AML-193 (cell line): ENCODE measurements at places on chromosomes 6 and 20.
A peak's percentile ranks its signal among the peaks of the same experiment; 100 is the strongest.

DNA sequence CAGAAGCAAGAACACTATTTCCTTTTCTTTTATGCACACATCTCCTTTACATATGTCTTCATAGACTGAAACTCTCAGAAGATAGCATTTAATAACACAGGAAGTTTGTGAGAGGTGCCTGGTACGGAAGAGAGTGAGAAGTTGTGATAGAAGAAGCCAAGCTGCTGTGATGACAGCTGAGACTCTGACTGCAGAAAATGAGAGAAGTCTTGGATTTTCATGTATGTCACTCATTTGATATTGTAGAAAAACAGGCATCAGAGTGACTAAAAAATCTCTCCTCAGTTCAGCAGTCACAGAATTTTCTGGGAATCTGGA is 154.9 kb upstream of the BMP2 start:
- no peak for DNase-seq

GRCh38 chr6:28137505-28137981 is 4.1 kb upstream of the ZKSCAN8 start:
- DNase-seq: peak; percentile 68

- no peak for DNase-seq
Measured at GRCh38 chr6:783966-784735, 91.2 kb upstream of the EXOC2 start.

DNA sequence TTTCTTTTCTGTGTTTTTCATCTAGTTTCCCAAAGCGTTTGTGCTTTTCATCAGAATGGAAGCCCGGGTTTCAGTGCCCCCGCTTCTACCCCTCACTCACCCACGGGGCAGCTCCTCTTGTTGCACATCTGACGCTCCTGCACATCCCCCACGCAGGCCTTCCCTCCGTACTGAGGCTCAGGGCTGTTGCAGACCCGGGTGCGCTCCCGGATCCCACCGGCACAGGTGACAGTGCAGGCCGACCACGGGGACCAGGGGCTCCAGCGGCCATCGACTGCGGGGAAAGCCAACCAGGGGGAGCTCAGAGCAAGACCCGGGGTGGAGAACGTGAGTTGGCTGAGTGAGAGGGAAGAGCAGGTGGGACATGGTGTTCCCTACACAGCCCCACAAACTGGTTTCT is 19.0 kb downstream of the THBS2 start:
- DNase-seq: no peak

- no peak for DNase-seq
Measured at GRCh38 chr6:131001111-131001736, 61.8 kb downstream of the EPB41L2 start.

GRCh38 chr6:11012976-11013720 is 31.0 kb downstream of the ELOVL2 start:
- DNase-seq: no peak

- no peak for DNase-seq
Measured at GRCh38 chr20:38178581-38178980, 13.5 kb upstream of the TGM2 start.

GRCh38 chr6:11609324-11610071 is 71.9 kb downstream of the TMEM170B start:
- no peak for DNase-seq

DNA sequence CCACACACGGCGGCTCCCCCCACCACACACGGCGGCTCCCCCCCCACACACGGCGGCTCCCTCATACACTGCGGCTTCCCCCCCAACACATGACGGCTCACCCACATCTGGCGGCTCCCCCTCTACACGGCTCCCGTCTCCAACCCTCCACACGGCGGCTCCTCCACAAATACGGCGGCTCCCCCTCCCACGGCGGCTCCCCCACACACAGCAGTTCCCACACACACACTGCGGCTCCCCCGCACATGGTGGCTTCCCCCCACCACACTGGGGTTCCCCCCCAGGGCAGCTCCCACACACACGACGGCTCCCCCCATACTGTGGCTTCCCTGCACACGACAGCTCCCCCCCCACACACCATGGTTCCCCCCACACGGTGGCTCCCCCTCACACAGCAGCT is 98.0 kb downstream of the TTLL2 start:
- no peak for DNase-seq

GRCh38 chr6:113486199-113486598 is 370.9 kb upstream of the MARCKS start:
- DNase-seq: peak; percentile 88

GRCh38 chr20:50891138-50891537 is 40.1 kb downstream of the ADNP start:
- no peak for DNase-seq

GRCh38 chr6:162056745-162057144 is 670.8 kb downstream of the PRKN start:
- DNase-seq: no peak

- no peak for DNase-seq
Measured at GRCh38 chr20:31494131-31494530, 19.0 kb downstream of the REM1 start.

DNA sequence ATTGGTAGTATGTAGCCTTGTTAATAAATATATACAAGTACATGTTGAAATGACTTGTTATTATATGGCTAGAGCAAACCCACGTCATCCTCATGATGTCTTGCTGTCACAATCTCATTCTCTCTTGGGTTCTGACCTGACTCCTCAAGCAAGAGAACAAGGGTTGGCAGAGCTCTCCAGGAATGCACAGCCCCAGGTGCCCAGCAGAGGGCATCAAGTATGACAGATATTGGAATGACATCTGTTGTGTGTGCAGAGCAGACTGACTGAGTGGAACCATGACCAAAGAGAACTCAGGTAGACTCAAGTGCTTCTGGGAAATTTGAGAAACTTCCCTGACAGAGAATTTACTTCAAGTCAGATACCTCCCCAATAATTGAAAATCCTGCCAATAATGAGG is 90.6 kb downstream of the PAX1 start:
- peak; percentile 0 for DNase-seq

DNA sequence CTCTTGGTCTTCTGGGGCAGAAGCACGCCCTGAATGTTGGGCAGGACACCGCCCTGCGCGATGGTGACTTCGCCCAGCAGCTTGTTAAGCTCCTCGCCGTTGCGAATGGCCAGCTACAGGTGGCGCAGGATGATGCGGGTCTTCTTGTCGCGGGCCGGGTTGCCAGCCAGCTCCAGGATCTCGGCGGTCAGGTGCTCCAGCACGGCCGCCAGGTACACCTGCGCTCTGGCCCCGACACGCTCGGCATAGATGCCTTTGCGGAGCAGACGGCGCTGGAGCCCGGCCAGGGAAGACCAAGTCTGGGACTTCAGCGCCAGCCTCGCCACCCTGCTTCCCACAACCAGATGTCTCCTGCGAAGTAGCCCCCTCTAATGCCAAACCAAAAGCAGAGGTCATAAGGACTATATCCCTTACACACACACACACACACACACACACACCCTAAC is 8.0 kb upstream of the SLC17A3 start:
- peak; percentile 84 for DNase-seq

DNA sequence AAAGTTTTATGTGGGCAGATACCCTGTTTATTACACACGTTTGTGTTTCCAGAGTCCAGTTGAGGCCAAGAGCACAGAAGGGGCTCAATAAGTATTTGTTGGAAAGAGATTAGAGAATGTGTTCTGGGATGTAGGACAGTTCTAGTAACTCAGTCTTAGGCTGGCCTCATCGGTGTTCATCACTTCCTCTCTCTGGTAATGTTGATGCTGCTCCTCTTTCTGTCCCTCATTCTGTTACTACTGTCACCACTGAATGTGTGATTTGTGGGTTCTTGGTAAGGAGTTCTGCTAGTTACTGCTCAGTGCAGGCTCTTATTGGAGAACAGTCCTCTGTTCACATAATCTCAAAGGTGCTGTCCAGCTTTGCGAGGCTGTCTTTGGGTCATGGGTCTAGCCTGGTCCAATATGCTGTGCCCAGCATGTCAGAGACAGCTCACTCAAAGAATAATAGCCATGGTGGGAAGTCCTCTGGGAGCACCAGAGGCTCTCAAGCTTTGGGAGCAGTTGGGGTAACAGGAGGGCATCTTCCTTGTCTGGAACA is 1.3 kb downstream of the RFPL4B start:
- DNase-seq: no peak

DNA sequence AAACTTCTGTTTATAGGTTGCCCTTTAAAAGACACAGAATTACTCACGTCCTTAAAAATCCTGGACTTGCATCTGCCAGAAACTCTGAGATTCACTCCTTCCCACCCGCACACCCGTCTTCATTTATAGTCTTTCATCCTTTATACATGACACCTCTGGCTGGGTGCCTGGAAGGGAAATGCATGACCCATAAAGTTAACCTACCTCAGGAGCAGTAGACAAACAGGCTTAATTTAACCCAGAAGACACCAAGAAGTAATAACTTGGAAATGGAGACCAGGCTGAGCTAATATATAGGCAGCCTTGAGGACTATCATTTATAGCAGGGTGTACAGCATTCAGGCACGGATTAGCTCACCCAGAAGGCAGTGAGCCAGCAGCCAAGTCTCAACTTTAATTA is 429.0 kb upstream of the NRSN1 start:
- no peak for DNase-seq

DNA sequence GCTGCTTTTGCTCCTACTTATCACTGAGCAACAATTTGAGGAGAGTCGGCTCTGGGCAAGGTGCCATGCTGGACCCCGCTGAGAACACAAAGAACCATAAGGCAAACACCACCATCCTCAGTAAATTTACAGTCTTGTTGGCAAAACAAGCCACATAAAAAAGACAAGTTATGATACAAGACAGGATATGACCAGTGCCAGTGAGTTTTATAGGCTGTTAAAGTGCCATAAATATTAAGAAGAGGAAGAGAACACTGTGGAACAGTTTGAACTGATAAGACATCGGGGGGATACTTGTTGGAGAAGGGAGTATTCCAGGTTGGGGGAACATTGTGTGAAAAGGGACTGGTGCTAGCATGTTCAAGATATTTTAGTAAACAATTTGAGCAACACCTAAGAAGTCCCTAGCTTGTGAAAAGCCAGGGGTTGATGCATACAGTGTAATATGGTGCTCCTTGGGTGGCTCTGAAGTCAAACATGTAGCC is 25.3 kb upstream of the RIPOR2 start:
- DNase-seq: no peak

DNA sequence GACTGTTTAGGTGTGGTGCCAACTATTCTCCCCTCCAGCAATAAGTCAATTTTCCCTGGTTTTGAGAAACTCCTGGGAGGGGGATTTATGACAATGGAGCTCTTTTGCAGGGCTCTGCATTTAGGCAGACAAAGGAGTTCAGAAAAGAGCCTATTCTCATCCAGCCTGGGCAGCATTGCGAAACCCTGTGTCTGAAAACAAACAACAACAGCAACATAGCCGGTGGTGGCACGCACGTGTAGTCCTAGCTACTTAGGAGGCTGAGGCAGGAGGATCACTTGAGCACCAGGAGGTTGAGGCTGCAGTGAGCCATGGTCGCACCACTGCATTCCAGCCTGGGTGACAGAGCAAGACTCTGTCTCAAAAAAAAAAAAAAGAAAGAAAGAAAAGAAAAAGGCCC is 6.4 kb downstream of the CLPS start:
- DNase-seq: no peak

DNA sequence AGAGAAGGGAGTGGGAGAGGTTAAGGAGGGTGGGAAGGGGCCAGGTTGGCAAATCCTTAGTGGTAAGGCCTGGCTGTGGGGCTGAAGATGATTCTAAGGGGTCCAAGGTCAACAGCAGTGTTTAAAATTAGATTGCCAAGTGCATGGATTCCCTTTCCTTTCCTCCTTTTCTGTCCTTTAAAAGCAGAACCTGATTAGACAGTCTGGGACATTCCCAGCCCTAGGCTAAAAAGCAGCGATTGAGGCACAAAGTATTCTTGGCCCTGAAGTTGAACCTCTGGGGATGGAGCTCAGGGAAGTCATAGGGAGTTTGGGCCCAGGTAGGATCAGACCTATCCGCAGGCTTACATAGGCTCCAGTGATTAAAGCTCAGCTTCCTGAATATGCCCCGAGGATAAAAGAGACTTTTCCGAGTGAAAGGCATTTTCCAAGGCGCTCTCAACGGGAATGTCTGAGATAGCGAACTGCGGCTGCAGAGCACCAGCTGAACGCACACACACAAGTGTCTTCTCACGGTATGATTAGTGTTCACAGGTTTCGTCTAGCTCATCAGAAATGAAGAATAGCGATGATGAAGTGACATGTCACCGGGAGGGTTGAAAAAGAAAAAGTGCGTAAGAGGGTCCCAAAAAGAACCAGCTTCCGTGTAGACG is 787 bp upstream of the CARMIL1 start:
- DNase-seq: no peak

GRCh38 chr6:1389369-1390132 is at the start of gene FOXF2:
TSS of gene FOXF2 (plus strand) at chr6:1389576. CDS start at chr6:1389948, 372 bp downstream.
- DNase-seq: no peak

DNA sequence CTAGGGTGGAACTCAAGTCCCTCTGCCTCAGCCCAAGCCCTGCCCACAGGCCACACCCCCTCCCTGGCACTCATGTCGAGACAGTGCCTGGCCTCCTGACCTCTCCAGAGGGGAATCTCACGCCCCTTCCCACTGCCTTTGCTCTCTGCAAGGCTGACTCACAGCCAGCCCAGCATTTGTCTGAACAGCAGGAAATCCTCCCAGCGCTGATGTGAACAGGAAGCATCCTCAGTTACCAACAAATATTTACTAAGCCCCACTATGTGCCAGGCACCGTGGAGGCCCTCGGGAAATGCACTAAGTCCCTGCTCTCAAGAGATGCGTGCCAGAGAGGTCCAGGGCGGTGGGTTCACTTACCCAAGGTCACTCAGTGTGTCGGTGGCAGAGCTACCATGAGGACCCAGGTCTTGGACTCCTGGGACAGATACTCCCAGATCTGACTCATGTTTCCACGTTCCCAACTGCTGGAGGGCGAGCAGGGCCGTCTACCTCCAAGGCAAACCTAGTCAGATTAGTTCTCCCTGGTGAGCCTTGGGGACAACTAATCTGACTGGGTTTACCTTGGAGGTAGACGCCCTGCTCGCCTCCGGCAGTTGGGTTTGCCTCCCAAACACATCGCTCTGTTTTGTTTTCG is 7.8 kb downstream of the ADA start:
- no peak for DNase-seq

DNA sequence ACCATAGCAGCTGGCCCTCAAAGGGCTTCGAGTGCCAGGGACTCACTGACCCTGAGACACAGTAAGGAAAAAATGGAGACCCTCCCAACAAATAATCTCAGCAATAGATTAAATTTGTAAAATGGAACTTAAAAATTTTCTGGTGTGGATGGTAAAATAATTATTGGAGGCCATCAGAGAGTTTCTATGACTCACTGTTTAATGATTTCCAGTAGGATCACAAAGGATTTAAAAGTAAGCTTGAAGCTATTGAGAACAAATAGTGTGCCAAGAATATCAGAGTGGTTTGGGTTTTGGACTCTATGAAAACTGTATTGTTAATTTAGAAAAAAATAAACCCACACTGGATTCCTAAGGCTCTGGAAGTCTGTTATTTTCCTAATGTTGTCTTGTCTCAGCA is 115.2 kb upstream of the AKIRIN2 start:
- DNase-seq: no peak
